ENCODE measurements at places on chromosomes 4 and X.

DNA sequence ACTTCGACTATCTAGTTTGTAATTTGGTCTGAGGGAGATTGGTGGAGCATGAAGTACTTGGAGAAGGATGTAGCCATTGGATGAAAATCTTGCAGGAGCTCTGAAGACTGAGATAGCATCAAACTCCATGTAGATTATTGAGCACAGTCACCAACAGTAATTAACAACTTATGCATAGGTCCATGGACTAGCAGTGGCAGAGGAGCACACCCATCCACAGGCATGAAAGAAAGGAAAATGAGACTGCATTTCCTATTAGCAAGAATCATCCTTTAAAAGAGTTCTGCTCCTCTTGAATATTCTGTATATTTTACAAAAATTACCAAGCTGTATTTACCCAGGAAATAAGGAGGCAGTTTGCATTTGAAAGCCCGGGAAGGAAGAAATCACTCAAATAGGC is 529.4 kb upstream of the ACTRT1 start:
- no peak for DNase-seq

- no peak for DNase-seq
These were observed 21.2 kb downstream of the SLC2A9 start for GRCh38 chr4:9999956-10000561.

DNA sequence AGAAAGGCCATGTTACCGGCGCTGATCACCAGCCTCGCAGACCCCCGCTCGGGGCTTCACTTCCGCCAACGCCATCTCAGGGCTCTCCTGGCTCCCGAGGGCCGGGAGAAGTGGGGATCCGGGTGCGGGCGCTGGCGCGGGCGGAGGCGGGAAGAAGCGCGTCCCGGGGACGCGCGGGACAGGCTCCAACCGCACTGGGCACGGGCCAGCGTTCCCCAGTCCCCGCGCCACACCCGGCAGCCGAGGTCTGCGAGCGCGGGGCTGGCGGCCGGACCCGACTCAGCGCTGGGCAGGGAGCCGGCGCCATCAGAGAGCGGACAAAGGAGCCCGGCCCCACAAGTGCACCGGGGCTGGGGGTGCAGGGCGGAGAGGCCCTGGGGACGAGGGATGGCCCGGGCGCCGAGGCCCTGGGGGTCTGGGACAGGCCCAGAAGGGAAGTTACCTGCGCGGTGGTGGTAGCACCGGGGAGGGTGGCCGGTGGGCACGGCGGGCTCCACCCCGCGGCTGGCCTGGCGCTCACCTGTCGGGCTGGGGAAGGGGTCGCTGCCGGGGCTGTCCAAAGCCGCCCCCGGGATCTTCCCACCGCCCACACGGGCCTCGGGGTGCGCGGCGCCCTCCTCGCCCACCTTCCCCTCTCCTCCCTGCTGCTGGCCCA is 449 bp downstream of the CTPS2 start:
- no peak for DNase-seq

DNA sequence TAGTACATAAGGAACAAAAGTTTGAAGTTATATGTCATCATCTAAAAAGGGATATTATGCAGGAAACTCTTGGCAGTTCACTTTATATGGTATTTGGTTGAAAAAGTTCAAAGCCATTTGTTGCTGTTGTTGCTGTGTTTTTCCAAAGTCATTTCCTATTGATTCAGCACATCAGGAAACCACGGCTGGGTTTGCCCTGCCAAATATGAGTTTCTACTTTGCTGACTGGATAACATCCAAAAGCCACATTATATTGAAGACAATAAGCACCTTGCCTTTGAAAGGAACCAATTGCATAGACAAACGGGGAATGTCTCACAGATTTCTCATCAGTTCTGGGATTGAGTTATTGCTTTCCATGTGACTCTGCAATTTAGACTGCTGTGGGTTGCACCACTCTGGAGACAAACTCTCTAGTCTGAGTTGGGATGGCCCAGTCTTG is 206.1 kb downstream of the SLC39A8 start:
- DNase-seq: no peak

DNA sequence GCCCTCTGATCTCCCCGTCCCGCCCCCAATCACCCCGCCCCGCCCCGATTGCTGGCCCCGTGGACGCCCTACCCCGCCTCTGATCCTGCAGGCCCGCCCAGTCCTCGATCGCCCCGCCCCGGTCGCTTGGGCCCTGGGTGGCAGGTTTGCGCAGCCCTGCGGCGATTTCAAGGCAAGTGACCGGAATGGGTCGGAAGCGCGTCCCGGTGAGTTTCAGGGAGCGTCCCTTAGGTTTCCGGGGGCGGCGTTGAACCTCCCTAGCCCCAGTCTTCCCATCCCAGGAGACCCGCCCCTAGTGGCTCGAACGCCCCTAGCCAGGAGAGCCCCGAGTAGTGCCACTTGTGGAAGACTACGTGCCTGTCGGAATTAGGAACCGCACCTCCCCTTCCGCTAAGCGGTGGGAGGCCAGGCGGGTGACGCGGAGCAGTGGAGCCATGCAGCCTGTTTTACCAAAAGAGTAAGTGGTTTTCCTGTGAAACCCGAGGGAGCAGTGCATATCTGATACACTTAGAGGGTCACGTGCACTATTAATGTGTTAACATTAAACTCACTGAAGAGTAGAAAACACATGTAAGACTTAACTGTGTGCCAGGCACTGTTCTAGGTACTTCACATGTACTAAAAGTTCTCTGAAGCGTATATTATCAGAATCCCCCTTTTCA is 354 bp upstream of the TEC start:
- peak; percentile 25 for DNase-seq
